ENCODE measurements at places on chromosomes 12 and 14. TPM values are rescaled to one million over a fixed set of nuclear protein-coding genes. Genes with fewer than 3 reads are reported as not detected.

The SMCO3 gene
- polyA plus RNA-seq, result not detected

The PTPN6 gene
- polyA plus RNA-seq, result 0.06 TPM

The GYS2 gene
- polyA plus RNA-seq, result not detected

The MAP3K9 gene
- 0.27 TPM for polyA plus RNA-seq

The PUS7L gene
- 10.9 TPM for polyA plus RNA-seq

The MYBPC1 gene
- polyA plus RNA-seq, result not detected

The CCDC177 gene
- polyA plus RNA-seq, result not detected

The KRT74 gene
- not detected for polyA plus RNA-seq

The VRTN gene
- polyA plus RNA-seq, result not detected

The DNAJC22 gene
- polyA plus RNA-seq, result 2.4 TPM

The RFLNA gene
- 0.03 TPM for polyA plus RNA-seq

The ACOT6 gene
- polyA plus RNA-seq, result not detected

The KLRD1 gene
- 0.06 TPM for polyA plus RNA-seq

The RNF212B gene
- not detected for polyA plus RNA-seq

The FGF23 gene
- not detected for polyA plus RNA-seq

The FAM222A gene
- 0.18 TPM for polyA plus RNA-seq

The C1QL4 gene
- polyA plus RNA-seq, result not detected

The PHETA1 gene
- polyA plus RNA-seq, result 3.4 TPM

The CCDC175 gene
- not detected for polyA plus RNA-seq

The CLEC2A gene
- polyA plus RNA-seq, result not detected

The TAS2R9 gene
- not detected for polyA plus RNA-seq

The SLC38A6 gene
- polyA plus RNA-seq, result 39.0 TPM

The SLC16A7 gene
- polyA plus RNA-seq, result 40.2 TPM

The SLC7A7 gene
- polyA plus RNA-seq, result 7.1 TPM

The KRT86 gene
- not detected for polyA plus RNA-seq

The OR4K15 gene
- not detected for polyA plus RNA-seq

The CACNA2D4 gene
- 0.47 TPM for polyA plus RNA-seq

The KLHL33 gene
- 0.09 TPM for polyA plus RNA-seq

The RTL1 gene
- polyA plus RNA-seq, result not detected
